Right cardiac atrium (tissue), 5 donors: ENCODE measurements at places on chromosomes 5 and 9. TPM values are rescaled to one million over a fixed set of nuclear protein-coding genes. Genes with fewer than 3 reads are reported as not detected.

DNA sequence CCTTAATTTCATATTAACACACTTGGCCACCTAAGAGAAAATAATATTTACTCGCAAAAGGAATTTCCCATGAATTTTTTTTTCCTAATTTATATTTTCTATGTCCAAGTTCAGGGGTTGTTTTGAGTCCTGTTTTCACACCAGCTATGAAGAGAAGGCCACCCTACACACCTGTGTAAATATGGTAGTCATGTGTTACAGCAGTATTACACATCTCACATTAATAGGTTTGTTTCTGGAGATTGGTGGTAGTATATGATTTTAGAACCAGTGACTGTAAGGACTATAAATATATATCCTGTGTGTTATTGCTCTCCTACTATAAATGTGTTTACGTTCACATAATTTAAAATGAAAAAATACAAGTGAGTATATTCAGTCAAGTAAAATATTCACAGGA lies 147.5 kb downstream of the PAM start:
- no peak for DNase-seq

The AGXT2 gene
- total RNA-seq = not detected

DNA sequence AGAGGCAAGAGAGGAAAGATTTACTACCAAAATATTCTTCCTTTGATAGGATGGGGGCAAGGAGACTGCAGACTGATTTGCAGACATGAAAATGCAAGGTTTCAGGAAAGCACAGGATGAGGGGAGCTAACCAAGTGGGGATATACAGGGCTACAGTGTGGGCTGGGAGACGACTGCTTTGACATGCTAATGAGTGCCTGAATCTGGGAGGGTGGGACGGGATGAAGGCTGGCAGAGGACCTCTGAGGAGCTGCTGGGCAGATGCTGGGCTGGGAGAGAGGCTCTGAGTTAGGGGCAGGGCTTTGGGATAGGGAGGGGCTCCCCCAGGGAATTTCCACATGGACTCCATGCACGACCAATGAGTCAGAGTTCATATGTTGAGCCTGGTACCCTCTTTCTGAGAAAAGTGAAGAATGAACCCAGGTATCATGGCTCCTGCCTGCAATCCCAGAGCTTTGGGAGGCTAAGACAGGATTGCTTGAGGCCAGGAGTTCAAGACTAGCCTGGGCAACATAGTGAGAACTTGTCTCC lies 4.9 kb upstream of the CPLX2 start:
- no peak for DNase-seq

DNA sequence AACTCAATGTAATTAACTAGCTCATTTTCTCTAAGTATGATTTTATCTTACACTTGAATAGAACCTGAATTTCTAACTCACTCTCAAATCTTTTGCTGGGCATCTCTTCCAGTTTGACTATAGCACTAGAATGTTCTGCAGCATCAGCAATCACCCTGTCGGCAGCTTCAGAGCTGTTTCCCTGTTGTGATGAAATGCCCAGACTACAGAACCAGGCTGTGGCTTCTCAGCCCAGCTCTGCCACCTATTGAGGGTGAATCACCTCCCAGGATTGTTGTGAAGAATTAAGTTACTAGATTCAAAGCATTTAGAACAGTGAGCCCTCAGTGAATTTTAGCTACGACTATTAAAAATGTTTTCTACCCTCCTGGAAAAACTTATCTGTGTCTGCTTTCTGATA lies 90.4 kb upstream of the ANKRD55 start:
- no peak for DNase-seq

- no peak for DNase-seq
Measured at GRCh38 chr9:131731644-131732043, 8.2 kb downstream of the RAPGEF1 start.

DNA sequence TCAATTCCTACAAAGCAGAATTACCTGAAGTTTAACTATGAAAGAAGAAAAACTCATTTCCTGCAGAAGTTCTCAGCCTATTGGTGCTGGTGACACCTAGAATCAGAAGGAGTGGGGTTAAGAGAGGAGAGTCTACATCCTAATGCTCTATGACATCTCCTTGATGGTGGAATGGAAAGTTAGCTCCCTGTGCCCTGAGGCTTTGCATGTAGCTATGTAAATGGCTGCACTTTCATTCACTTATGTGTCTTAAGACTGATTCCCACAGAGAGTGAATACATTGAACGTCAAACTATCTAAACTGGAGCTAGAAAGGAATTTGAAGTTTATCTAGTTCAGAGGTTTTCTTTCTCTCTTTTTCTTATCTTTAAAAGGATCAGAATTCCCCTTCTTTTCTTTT lies 52.1 kb upstream of the ADRB2 start:
- no peak for DNase-seq

DNA sequence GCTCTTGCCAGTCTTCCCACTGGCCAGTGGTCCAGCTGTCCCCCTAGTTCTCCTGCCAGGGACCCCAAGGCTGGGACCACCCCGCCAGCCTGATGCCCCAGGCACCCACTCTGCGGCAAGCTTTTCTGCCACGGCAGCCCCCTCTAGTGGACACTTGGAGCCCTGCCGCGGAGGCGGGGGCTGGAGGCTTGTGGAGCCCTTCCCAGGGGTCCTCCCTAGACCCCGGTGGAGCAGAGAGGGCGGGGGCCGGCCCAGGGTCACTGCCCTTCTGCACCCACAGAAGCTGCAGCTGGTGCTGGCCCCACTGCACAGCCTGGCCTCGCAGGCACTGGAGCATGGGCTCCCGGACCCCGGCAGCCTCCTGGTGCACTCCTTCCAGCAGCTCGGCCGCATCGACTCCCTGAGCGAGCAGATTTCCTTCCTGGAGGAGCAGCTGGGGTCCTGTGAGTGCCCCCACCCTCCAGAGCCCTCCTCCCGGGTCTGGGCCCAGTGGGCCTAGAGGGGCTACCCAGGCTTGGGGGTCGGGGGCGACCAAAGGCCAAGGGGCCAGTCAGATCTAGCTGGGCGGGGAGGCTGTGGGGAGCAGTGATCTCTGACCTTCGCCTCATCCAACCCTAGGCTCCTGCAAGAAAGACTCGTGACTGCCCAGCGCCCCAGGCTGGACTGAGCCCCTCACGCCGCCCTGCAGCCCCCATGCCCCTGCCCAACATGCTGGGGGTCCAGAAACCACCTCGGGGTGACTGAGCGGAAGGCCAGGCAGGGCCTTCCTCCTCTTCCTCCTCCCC lies 9.1 kb downstream of the EGFL7 start:
- DNase-seq = peak; percentile 79

DNA sequence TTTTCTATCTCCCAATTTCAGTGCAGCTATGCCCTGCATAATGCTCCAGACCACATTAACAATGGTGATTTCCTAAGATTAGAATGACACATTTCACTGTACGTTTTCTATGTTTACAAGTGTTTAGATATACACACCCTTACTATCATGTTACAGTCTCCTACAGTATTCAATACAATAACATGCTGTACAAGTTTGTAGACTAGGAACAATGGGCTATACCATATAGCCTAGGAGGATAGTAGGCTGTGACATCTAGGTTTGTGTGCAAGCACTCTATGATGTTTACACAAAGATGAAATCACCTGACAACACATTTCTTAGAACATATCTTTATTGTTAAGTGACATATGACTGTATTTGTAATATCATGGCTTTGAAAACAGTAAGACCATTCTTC lies 1435.6 kb upstream of the NUDT12 start:
- no peak for DNase-seq

The ACER2 gene
- total RNA-seq = 3.5 TPM

GRCh38 chr5:173627860-173628392 lies 11.5 kb upstream of the BOD1 start:
- no peak for DNase-seq

DNA sequence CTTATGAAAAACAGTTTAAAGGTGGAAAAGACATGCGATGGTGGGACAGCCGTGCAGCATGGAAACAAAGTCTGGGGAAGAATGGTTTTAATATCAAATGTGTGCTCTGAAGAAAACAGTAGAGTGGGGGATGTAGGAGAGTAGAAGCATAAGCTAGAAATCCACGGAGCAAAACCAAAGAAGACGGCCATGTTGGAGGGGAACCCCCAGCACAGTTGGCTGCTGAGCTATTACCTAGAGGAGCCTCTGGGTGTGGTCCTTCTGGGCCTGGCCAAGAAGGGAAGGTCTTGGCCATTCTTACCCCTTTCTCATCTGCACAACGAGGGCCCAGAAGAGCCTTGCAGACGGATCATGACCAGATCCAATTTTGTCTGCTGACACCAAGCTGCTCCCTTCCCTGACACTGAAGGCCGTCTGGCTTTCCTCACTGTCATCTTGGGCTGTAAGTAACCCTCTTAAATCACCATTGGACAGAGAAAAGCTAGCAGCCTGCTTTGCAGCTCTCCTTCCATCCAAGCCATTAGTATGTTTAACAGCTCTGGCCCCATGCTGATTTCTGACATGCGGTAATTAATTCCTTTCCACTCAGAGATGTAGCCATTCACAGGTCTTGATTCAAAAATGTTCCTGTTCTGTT lies 189.5 kb downstream of the SEC61B start:
- no peak for DNase-seq

DNA sequence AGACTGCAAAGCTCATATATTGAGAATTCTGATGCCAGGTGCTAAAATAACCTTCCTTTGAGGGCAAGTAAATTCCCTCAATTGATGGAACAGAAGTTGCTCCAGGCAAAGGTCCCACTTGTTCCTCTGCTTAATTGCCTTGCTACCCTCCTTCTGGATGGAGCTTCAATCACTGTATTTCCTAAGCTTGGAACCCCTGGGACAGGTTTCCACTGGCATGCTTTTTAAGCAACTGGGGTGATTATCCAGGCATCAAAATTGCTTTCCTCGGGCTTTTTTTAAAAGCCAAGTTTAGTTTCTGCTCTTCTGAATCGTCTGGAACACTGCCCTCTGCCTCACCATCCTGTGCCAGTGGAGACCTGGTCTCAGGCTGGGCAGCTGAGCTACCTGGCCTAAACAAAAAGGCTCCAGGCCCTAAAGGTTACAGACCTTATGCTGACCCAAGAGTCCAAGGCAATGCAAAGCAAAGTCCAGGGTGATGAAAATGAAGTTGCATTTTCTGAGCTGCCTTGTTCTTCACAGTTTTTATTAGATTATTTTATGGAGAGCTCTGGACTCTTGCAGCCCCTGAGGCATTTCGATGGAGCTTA lies 167.9 kb upstream of the CD180 start:
- no peak for DNase-seq

DNA sequence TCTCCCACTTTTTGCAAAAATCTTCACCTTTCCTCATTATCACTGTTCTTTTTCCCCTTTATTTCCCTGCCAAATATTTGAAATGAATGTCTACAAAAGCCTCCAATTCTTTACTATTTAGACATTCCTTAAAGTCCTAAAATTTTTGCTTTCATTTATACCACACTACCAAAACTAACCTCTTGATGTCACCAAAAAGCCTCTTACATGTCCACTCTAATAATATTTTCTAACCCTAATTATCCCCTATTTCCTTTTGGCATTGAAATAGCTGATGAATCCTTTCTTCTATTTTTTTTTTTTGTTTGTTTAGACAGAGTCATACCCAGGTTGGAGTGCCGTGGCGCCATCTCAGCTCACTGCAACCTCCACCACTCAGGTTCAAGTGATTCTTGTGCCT lies 32.3 kb upstream of the NRG2 start:
- DNase-seq = no peak

The BAAT gene
- 0.24 TPM for total RNA-seq

The PIP5K1B gene
- total RNA-seq = 38.1 TPM

GRCh38 chr9:563200-563599 lies 278.3 kb upstream of the DMRT1 start:
- no peak for DNase-seq

The SLC25A2 gene
- total RNA-seq = not detected

DNA sequence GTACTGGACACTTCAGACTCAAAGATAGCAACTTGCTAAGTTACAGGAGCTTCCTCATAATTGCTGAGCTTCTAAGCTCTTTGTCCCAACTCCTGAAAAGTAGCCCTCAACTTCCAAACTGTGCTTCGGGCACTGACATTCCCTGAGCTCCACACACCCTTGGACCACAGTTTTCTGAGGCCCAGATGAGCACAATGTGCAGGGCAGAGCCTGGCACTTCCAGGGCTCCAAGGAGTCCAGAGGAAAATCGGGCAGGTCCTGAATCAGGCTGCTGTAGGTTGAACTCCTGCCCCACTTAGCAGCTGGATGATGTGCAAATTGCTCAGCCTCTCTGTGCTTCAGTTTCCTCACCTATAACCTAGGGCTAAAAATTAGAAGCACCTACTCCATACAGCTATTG lies 54.6 kb upstream of the KCNIP1 start:
- DNase-seq = no peak

DNA sequence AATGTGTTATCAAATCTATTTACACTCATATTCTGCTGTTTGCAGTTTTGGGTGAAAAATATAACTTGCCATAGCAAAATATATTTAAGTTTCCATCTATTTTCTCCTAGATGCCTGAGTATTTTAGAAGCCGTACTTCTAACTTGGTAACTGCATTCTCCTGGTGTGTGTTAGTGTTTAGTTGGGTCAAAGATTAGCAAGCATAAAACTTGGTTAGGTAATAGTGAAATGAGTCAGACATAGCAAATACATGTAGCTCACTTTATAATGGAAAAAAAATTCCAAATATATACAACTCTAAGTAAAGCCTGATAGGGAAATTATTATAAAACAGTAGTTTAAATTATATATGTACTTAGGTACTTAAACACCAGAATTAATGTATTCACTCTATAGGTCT lies 640.7 kb upstream of the ST8SIA4 start:
- DNase-seq = no peak

The HTR1A gene
- not detected for total RNA-seq

The PCDHGA11 gene
- 3.9 TPM for total RNA-seq

The HAVCR2 gene
- 5.0 TPM for total RNA-seq

- no peak for DNase-seq
Measured at GRCh38 chr9:82410306-82410705, 421.7 kb downstream of the SPATA31D1 start.

DNA sequence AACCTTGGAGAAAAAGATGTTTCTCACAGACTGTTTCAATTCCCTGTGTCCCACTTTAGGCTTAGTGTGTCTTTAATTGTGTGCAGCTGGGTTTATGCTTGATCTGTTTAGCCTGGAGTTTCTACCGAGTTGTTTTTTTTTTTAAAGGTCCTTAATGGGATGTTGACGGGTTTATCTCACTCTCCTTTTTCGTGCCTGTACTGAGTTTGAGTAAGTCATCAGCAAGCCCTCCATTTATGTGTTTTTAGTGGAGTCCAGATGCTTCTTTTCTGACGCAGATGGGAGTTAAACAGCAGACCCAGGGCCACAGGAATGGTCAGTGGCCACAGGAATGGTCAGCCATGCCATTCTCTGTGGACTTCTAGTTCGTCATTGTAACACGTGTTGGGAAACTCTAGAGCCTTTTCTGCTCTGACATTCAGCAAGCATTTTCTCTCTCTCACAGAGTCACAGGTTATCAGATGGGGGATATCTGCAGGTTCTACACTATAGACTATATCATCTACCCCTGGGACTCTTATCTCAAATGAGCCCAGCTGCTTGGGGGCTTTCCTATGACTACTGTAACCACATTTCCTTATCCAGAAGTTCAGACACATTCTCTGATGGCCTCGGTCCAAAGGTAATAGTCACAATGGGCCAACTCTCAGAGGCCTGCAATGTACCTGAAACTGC lies 190.5 kb downstream of the TTLL11 start:
- no peak for DNase-seq

- DNase-seq = no peak
Measured at GRCh38 chr9:109426626-109427402, 71.3 kb downstream of the PTPN3 start.

- DNase-seq = no peak
Measured at GRCh38 chr9:132211570-132211969, 49.7 kb downstream of the NTNG2 start.

The NUTM2G gene
- not detected for total RNA-seq

- no peak for DNase-seq
Measured at GRCh38 chr9:624935-625500, 216.5 kb upstream of the DMRT1 start.
